ENCODE measurements at places on chromosomes 13 and 19. TPM values are rescaled to one million over a fixed set of nuclear protein-coding genes. Genes with fewer than 3 reads are reported as not detected.

DNA sequence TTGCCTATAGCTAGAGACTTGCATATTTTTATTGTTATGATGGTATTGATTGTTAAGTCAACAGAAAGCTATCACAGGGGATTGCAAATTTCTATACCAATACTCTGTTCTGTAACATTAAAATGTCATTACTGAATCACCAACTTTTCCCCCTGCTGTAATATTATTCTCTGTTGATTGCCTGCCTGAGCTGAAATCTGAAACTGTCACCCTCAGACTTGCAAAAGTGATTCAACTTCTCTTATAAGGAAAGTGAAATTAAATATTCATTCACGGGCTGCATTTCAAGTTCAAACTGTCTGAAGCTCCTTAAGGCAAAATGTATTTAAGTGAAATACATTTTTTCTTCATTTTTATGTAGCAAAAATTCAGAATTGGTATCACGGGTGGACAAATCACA lies 723.2 kb downstream of the PCDH9 start:
- no peak for DNase-seq

- DNase-seq: no peak
Observed at GRCh38 chr13:112246731-112247470, 129.3 kb upstream of the SPACA7 start.

DNA sequence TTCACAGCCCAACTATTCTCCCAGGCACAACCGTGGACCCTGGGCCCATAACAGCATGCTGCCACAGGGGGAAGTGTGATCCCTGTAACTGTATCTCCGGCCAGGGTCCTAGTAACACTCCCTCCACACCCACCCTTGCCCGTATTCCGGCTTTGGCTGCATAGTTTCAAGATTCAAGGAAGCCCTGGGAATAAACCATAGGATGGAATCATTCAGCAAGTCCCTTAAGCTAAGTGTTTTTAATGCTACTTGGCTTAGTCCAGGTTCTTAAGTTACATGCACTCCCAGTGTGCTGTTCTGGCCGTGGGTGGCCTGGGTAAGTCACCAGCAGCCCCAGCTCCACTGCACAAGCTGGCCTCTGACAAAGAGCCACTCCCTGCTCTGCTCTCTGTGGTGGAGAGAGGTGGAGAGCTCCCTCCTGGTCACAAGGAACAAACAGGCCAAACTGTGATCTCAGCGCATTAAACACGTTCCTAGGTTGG lies 532.4 kb upstream of the SGCG start:
- no peak for DNase-seq

GRCh38 chr13:41854758-41855157 lies 106.2 kb downstream of the VWA8 start:
- DNase-seq: no peak

DNA sequence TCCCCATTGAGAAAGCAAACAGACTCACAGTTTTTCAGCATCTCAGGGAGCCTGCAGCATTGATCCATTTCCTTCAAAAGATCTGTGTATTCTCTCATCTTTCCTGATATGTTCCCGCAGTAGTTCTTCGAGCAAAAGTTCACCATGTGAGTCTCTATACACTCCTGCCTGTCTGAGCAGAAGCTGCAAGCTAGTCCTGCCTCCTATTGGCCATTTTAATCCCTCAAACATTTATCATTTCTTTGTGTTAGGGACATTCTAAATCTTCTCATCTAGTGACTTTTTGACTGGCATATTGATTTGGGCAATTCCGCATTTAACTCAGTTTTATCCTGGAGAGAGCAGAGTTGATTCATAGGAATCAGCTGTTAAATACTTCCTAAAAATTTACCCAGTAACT lies 660.4 kb upstream of the KLF12 start:
- DNase-seq: no peak

GRCh38 chr13:82477436-82477835 lies 1404.8 kb downstream of the SLITRK1 start:
- DNase-seq: no peak

- no peak for DNase-seq
Observed at GRCh38 chr19:18057557-18057956, 29.2 kb downstream of the IL12RB1 start.

- no peak for DNase-seq
Observed at GRCh38 chr19:3897936-3898335, 17.5 kb downstream of the ATCAY start.

GRCh38 chr13:90532861-90533492 lies 814.5 kb upstream of the MIR17HG start:
- DNase-seq: no peak

GRCh38 chr19:53432088-53432661 lies 391 bp downstream of the ZNF761 start:
- DNase-seq: peak; percentile 35

DNA sequence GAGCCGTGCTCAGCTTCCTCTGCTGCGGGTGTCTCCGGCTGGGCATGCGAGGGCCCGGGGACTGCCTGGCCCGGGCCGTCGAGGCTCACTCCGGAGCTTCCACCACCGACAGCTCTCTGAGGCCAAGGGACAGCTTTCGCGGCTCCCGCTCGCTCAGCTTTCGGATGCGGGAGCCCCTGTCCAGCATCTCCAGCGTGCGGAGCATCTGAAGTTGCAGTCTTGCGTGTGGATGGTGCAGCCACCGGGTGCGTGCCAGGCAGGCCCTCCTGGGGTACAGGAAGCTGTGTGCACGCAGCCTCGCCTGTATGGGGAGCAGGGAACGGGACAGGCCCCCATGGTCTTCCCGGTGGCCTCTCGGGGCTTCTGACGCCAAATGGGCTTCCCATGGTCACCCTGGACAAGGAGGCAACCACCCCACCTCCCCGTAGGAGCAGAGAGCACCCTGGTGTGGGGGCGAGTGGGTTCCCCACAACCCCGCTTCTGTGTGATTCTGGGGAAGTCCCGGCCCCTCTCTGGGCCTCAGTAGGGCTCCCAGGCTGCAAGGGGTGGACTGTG lies 1.2 kb downstream of the S1PR4 start:
- DNase-seq: no peak

GRCh38 chr19:41987141-41987860 lies 6.7 kb downstream of the ATP1A3 start:
- DNase-seq: no peak

DNA sequence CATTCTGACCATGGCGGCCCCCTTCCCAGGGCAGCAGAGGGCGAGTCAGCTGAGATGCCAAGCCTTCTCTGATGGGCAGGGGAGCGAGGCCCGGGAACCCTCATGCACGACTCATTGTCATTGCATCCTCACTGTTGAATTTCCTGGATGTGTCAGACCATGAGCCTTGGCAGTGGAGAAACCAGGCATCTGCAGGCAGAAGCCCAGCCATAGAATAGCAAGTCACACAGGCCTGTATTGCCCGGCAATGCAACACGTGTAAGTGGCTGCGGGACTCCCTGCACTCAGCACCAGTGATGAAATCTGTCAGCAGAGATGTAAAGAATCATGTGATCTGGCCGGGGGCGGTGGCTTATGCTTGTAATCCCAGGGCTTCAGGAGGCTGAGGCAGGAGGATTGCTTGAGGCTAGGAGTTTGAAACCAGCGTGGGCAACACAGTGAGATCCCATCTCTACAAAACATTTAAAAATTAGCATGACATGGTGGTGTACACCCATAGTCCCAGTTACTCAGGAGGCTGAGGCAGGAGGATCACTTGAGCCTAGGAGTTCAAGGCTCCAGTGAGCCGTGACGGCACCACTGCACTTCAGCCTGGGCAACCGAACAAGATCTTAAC lies 199.7 kb downstream of the KATNAL1 start:
- DNase-seq: no peak

DNA sequence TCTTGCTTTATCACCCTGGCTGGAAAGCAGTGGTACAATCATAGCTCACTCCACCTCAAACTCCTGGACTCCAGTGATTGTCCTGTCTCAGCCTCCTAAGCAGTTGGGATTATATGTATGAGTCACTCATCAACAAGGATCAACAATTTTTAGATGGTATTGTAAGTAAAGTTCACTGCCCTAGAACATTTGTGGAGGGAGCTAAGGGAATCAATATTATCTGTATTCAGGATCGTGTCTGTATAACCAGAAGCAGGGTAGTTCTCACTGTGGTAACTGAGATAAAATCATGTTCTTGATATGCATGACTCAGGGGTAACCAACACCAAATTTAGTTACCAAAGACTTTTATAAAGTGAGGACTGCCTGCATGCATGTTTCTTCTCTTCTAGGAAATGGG lies 27.0 kb downstream of the ZMYM5 start:
- no peak for DNase-seq

DNA sequence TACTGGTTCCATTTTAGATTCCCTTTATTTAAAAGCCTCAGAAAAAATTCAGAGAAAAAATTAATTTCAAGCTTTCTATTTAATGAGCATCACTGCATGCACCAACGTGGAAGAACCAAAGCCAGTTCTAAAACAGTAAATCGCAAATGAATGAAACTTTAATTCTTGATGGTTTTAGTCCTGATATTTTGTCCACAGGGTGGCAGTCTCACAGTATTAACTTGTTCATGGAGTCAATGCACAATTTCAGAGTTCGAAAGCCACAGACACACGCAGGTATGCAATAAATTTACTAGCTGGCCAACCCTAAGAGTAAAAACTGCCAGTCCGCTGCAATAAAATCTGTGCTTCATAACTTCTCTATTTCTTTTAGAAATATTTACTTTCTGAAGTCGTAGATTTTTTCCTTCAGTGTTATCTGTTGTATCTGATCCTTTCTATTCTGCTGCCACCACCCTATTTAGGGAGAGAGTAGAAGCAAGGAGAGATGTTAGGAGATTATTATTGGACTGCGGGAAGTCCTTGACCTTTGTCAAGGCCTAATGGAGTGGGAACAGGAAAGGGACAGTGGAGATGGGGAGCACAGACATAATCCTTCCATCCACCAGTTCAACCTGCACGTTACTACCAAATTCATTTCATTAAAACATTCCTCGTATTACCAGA lies 7.0 kb upstream of the WBP4 start:
- DNase-seq: peak; percentile 60

DNA sequence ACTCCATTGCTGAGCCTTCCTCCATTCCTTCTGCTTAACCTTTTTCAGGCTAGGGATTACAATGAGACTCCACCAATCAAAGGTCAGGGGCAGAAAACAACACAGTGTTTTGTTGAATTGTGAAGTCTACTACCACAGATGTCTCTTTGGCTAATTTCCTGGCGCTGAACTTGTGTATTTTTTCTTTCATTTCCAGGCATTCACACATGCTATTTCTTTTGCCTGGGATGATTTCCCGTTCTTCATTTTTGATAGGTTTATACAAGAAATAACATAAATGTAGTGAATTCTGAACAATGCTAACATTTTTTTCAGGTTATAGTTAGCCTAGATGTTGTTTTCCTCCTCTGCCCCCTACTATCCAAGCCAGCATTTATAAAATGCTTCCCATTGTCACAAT lies 64.3 kb downstream of the OLFM4 start:
- no peak for DNase-seq

DNA sequence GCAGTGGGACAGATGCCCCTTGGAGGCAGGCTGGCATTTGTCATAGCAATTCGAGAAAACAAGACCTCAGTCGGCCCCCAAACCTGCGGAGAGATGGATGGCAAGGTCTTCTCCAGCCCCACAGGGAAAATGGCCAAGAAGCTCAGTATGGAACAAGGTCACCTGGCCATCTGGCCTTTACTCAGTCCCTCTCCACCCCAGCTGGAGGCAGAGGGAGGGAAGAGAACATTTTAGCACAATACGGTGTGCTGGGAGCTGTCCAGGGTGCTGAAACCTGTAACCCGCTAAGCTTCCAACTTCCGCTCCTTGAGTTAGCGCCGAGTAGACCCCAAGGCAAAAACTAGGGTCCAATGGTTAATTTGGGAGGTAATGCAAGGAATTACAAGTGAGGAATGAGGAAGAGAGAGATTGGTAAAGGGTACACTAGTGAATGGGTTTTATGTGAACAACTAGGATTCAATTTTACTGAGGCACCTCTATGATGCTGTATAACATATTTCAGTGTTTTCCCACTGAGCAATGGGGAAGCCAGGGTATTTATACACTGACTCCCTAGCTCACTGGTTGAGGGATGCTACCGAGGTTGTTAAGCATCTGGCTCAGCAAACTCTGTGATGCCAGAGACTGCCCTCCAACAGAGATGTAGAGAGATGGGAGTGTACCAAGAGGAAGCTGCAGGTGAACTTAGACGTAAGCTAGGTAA lies 64.3 kb downstream of the CACNA1A start:
- peak; percentile 39 for DNase-seq

- peak; percentile 11 for DNase-seq
Observed at GRCh38 chr19:16856091-16856490, 26.9 kb downstream of the SIN3B start.

DNA sequence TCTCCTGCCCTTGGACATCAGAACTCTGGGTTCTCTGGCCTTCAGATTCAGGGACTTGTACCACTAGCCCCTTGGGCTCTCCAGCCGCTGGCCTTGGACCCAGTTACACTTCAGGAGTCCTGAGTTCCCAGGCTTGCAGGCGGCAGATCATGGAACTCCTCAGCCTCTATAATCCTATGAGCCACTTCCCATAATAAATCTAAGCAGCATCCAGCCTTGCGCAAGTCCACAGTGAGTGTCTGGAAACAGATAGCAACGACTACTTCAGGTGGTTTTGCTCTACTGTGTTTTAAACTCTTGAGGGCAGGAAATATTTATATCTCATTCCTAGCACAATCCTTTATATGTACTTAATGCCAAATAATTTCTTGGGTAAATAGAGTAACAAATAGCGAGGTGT lies 92.3 kb downstream of the COL4A1 start:
- no peak for DNase-seq

GRCh38 chr13:71303144-71303543 lies 563.9 kb downstream of the DACH1 start:
- DNase-seq: no peak

DNA sequence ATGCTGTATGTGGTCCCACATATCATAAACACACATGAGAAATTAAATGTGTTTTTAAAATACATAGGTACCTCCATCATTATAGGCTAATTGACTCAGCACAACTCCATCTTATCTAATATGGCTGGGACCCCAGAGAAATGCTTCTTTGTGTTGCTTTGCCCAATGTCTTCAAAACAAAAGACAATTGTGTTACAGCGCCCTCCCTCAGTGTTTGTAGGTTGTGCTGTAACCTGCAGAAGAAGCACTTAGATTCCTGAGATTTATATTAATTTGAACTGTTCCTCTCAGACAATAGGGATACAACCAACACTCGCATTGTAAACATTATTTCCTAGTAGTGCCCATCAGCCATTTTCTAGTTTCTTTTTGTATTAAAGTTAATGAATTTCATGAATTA lies 303.4 kb downstream of the MZT1 start:
- DNase-seq: no peak

- peak; percentile 17 for DNase-seq
Observed at GRCh38 chr13:45879666-45880065, 28.1 kb upstream of the SIAH3 start.

- DNase-seq: peak; percentile 69
Observed at GRCh38 chr13:52399708-52400107, 6.3 kb downstream of the THSD1 start.

Gene ZNF709
- 1.4 TPM for total RNA-seq

Gene DCLK1
- total RNA-seq: 3.9 TPM

Gene GDF15
- total RNA-seq: 165 TPM

Gene MEIOSIN
- total RNA-seq: not detected

Gene CLEC17A
- not detected for total RNA-seq

Gene CEACAM7
- total RNA-seq: not detected

Gene SERP2
- not detected for total RNA-seq

Gene FBXO27
- 6.5 TPM for total RNA-seq

Gene ZNF575
- total RNA-seq: 3.0 TPM

Gene DPY19L3
- 39.3 TPM for total RNA-seq

Gene OR1I1
- not detected for total RNA-seq

Gene KLK11
- total RNA-seq: not detected

Measured in endothelial cell of umbilical vein (primary cell).